ENCODE measurements at places on chromosomes 5 and 9.
A peak's percentile ranks its signal among the peaks of the same experiment; 100 is the strongest.

GRCh38 chr5:113047733-113048652 is 71.4 kb downstream of the DCP2 start:
- DNase-seq: no peak

GRCh38 chr9:112757282-112757883 is 6.8 kb downstream of the SNX30 start:
- DNase-seq: no peak

- no peak for DNase-seq
Observed at GRCh38 chr5:31537851-31538250, 5.8 kb downstream of the C5orf22 start.

DNA sequence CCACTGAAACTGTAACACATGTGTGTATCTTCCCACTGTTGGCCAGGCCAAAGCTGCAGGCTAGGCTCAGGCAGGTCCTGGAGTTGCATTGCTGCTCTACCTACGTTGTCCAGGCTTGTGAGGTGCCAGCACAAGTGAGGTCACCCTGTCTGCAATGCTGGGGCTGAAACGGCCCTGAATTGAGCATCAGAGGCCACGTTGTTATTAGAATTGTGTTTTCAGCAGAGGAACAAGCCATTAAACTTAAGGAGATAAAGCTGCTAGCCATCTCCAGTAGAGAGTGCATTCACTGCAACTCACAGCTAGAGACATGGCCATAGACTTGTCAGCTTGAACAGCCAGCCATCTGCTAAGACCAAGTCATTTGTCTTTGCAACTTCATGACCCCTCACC is 191.8 kb downstream of the SEMA6A start:
- DNase-seq: no peak

- DNase-seq: no peak
Observed at GRCh38 chr9:14352503-14352902, 38.6 kb upstream of the NFIB start.

- no peak for DNase-seq
Observed at GRCh38 chr5:124124711-124125229, 612.8 kb downstream of the CSNK1G3 start.

- no peak for DNase-seq
Observed at GRCh38 chr9:108356806-108357205, 499.0 kb downstream of the ACTL7B start.

- no peak for DNase-seq
Observed at GRCh38 chr5:165874851-165875250, 2369.4 kb downstream of the MAT2B start.

GRCh38 chr5:179974246-179974945 is 66.7 kb upstream of the TBC1D9B start:
- DNase-seq: no peak

DNA sequence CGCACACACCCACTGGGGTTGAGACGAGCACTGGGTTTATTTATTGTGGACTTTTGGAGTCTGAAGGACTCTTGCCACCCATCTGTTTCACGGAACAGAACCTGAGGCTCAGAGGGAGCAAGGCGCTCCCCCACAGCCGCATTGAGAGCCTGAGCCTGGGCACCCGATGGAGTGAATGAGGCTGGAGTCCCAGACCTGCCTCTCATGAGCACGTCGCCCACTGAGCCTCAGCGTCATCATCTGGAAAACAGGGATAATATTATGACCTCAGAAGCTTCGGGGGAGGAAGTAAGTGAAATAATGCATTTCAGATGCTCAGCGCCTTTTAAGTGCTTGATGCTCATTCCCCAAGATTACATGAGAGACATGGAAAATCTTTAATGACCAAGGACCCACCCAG is 5.5 kb downstream of the NEK6 start:
- DNase-seq: no peak

GRCh38 chr9:928363-929042 is 48.0 kb upstream of the DMRT3 start:
- DNase-seq: no peak

DNA sequence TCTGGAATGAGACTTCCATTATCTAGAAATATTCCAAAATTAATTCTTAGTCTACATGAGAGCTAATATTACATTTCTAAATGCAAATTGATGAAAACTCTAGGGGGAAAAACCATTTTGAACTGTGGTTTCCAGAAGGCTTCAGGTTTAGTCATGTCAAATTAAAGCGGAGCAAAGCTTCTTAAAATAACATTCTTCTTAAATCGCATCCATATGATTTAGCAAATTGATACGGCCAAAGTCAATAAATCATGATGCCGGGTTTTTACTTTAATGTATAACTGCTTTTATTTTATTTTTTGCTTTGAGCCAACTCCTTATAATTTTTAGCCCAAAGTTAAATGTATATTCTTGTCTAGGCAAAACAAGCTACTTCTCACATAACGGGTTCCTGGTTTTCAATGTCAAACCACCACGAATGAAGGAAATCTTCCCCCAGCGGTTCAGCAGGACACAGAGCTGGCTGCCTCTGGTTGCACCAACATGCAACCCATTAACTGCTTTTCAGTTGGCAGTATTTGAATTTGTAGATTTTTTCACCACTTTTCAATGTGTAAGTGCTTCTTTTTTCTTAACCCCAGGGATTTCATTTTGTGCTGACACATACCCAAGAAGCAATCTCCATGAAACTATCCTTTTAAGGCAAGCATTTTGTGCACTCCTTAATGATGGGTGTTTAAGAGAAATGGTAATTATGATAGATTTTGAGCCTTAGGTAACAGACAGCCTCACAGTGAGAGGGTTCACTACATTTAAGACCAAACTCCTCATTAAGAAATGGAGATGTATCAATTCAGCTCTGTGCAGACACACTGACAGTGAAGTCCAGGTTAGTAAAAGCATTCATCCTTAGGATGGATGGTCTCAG is 35.5 kb downstream of the EFNA5 start:
- no peak for DNase-seq

GRCh38 chr9:125906144-125906543 is 159.0 kb downstream of the PBX3 start:
- no peak for DNase-seq

DNA sequence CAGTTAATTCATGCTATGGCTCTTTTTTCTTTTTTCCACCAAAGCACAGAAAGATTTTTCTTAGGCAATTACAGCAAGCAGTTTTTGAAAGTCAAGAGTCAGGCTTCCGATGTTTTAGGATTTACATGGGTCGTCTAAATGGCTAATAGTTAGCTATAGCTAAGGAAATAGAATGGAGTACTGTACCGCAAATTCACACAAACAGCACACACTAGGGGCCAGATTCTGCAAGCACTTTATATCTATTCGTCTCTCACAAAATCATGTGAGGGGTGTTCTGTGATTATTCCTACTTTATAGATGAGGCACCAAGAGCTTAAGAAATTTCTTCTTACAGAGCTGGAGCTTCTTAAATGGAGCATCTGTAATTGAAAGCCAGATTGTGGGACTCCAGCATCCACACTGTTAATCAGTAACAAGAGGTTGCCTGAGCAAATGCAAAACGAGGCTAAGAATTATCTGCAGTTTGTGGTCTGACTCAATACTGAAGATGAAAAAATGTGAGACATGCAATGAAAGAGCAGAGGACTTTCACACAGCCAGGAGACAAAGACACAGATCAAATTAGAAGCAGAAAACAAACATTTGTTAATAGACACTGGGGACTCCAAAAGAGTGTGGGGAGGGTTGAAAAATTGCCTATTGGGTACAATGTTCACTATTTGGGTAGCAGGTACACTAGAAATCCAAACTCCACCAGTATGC is 62.7 kb upstream of the CTXN3 start:
- no peak for DNase-seq

DNA sequence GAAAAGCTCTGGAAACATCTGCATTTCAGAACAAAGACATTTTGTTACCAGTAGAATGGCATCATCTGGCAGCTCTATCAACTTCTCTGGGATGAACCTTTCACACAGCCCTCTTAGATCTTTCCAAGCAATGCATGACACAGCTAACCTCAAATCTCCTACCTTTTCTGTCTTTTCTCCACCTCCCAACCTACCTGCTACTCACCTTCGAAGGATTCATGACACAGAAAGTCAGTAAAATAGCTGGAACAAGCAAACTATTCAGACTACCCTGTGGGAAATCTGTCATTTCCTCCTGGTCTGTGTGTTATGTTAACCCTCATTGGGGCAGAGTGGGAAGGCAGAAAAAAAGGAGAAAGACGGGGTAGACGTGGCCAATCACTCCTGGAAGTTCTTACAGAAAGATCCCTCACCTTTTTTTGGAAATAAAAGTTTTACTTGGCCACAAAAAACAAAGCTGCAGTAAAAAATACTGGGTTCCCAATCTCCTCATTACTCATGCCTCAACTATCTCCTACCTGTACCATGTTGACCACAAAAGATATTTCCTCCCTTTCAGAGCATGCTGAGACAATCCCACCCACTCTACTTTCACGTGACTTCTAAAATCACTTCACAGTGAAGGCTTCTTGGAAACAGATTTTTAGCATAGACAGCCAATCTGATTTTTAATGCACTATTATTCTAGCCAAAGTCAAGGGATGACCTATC is 362.1 kb upstream of the RFX3 start:
- DNase-seq: no peak

DNA sequence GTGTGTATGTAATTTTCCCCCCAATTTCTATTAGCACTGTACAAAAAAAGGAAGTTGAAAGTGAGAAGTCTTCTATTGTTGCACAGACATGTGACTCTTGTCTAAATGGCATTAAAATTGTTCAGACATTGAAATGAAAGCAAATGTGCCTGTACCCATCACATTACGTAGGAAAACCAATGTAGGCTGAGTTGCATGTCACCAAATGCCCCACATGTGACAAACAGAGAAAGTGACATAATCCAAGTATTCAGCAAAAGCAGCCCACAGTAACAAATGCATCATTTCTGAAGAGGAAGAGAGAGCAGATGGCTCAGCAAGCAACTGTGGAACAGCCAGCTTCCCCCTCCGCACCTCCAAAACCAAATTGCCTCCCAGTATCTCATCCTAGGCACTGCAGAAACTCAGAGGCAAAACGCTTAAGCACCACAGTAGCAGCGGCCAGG is 161.5 kb upstream of the NR4A3 start:
- DNase-seq: peak; percentile 39

DNA sequence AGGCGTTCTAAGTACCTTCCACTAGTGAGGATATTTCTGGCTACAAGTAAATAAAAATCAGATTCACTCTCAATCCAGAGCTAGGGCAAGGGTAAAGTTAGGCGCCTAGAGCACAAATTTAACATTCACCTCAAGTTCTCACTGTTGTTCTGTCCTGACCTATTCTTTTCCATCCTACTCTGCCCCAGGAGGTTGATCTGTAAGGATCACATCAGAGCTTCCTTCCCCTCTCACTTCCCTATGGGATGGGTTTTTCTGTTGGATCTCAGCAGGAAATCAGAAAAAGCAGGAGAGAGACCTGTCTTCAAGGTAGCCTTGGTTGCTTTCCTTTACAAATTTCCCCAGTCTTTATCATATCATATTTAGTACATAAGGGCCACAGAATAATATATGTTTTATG is 316.7 kb downstream of the GABRG2 start:
- no peak for DNase-seq

GRCh38 chr5:35029333-35029732 is 18.4 kb downstream of the AGXT2 start:
- DNase-seq: no peak

DNA sequence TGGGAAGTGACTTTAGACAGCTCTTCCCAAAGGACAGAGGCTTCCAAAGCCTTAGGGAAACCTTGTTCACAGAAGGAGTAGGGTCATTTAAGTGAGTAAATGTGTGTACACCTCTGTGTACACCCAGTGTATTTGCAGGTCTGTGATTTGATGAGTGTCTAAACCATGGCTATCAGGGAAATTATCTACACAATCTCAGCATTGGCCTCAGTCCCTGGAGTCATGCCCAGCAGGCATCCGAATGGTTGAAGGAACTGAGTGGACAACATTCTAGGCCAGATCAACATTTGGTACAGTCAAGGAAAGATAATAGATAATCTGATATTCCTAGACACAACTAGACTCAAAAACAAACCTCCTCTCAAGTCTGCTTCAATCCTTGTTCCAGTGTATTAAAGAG is 258.4 kb upstream of the DAPK1 start:
- no peak for DNase-seq

DNA sequence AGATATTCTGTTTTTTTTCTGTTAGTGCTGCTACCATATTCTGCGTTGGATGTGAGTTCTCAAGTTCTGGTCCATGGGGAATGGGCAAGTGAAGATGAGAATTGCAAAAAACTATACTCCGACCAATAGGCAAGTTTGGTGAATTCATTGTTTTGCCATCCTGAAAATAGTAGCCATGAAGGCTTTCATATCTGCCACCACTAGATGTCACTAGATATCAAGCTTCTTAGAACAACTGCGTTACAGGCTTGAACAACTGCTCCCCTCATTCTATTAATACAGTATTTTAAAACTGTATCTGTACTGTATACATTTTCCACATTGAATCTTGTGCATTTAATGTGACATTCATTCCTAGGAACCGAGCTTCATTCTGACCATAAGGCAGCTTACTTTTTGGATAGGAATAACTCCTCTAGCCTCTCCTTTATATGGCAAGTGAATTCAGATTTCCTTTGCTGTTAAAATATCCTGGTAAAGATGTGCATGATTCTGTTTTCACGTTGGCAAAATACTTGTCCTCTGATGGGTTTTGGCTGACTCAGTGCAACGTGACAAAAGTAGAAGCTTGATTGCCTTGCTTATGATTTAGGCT is 163.6 kb downstream of the SREK1 start:
- peak; percentile 56 for DNase-seq

- DNase-seq: no peak
Observed at GRCh38 chr5:154318691-154319090, 127.1 kb upstream of the SAP30L start.

- no peak for DNase-seq
Observed at GRCh38 chr5:60446917-60447316, 253.0 kb downstream of the DEPDC1B start.

DNA sequence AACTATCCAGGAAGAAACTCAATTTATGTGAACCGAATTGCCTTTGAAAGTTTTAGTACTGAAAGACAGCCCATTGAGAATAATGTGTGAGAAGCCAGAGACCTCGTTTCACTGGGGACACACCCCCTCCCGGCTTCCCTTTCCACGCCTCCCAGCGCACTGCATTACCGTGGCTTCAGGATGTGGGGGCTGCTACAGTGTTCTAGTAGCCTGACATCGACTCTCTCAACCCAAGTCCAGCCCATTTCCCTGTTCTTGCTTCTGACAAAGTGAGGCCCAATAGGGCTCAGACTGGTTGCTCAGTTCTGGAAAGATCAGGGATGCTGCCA is 3.5 kb downstream of the PAX5 start:
- no peak for DNase-seq

DNA sequence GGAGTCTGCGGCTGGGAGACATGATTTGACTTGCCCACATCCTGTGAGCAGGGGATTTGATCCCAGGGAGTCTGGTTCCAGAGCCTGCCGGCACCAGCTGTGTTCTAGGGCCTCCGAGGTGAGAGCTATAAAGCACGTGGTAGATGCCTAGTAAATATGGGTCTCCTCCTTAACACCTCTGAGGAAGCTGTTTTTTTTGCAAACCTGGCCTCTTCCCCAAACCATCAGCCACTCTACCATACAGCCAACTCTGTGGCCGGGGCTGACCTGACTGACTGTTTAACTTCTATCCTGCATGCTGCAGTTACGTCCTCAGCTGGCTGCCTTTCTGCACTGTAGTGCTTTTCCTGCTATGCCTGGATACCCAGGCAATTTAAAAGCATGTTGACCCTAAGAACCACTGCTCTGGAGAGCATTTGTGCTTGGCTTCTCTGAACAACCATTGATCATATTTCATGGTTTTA is 220.5 kb downstream of the SLIT3 start:
- DNase-seq: no peak

- no peak for DNase-seq
Observed at GRCh38 chr5:124936626-124936933, 190.1 kb upstream of the ZNF608 start.

GRCh38 chr9:90939351-90939750 is 137.7 kb downstream of the SYK start:
- DNase-seq: no peak
